ENCODE measurements at places on chromosomes 4 and X.

DNA sequence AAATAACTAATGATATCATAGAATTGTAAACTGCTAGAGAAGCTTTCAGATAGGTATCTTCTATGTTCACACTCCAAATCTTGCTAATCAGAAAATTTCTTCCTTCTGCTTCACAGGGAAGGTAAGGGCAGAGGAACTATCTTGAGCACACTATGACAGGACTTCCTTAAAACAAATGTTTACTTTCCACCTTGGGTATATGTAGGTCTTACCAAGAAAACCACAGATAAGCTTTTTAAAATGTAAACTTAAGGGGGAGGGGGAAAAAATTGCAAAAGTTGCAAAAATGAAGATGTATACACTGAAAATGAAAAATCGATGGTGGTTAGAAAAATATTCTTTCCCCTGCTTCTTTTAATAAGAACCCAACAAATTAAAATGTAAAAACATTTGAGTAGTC, 30.9 kb downstream of the YTHDC1 start:
- no peak for DNase-seq

- DNase-seq, result no peak
These were observed 460.6 kb downstream of the IL15 start for GRCh38 chr4:142097015-142097414.

DNA sequence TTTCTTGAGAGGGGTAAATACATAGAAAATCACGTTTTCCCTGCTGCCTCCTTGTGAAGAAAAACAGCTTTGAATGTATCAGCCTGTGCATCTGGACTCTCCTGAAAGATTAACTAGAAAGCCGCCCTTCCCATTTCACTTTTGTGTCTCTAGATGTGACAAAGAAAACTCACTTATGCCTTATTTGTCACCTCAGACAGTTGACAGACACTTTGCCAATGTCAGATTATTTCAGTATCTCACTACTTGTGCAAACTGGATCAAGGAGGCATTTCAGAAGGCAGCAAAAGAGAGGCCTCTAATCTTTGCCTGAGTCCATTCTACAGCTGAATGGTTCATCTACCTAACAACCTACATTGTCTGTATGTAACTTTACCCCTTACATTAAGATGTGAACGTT, 754.9 kb downstream of the RPA4 start:
- no peak for DNase-seq

DNA sequence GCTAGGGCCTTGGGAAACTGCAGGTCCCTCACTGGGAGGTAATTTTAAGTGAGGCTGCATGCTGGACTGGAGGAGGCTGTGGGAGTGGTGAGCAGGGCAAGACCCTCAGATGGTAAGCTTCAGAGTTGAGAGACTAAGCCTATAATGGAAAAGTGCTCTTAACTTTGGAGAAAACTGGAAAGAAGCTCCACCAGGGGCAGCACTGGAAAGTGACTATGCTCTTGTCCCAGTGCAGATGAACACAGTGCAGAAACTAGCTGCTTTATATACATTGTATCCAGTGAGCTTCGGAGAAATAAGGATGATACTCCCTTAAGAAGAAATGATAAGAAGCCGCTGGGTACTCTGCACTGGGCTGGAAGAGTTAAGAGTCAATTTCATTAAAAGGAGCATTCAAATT, 3.2 kb upstream of the MAGEB2 start:
- no peak for DNase-seq

- DNase-seq, result no peak
These were observed 124.4 kb upstream of the PCDH18 start for GRCh38 chr4:137656661-137657060.

GRCh38 chr4:186202490-186203140, 11.2 kb downstream of the CYP4V2 start:
- DNase-seq, result no peak

GRCh38 chr4:159107203-159107925, 4.5 kb downstream of the RAPGEF2 start:
- no peak for DNase-seq

DNA sequence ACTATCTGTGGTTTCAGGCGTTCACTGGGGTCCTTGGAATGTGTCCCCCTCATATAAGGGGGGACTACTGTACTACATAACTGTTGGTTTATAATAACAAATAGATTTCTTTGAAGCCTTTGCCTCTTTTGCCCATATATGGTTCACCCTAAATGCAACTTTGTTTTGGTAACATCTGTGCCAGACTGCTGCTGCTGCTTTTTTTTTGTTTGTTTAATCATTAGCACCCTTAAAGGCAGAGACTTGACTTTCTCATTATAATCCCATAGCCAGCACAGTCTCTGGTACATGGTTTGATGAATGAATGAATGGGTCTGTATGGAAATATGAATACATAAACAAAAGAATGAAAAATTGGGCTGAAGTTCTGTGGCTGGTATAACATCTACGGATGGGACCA, 80.2 kb upstream of the LHFPL1 start:
- DNase-seq, result no peak

DNA sequence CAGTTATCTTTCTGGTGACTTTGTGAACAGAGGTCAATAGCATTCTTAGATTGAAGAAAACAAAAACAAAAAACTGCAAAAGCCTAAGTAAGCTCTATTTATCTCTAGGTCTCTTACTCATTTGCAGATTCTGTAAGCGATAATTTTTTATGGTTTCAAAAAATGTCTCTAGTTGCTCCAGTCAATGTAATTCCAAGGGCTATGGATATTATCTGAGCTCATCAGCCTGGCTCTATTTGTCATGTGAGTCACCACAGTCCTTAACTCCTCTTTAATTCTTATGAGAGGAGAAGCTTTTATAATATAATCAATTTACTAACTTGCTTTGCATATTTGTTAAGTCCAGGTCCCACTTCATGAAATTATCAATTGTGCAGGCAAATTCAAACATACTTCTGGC, 79.1 kb downstream of the NPFFR2 start:
- DNase-seq, result no peak

DNA sequence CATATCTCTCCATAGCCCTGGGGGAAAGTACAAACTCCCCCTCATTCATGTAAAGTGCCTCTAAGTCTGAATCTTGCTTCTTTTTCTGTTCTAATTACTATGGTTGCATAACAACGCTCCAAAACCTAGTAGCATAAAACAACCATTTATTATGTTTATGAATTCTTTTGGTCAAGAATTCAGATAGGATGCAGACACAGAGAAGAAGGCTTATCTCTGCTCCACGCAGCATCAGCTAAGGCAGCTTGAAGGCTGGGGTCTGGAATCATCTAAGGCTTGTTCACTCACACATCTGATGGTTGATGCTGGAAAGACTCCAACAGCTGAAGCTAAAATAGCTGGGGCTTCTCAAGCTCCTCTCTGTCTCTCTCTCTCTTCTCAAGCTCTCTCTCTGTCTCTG, 564.5 kb downstream of the ZNF674 start:
- DNase-seq, result no peak

DNA sequence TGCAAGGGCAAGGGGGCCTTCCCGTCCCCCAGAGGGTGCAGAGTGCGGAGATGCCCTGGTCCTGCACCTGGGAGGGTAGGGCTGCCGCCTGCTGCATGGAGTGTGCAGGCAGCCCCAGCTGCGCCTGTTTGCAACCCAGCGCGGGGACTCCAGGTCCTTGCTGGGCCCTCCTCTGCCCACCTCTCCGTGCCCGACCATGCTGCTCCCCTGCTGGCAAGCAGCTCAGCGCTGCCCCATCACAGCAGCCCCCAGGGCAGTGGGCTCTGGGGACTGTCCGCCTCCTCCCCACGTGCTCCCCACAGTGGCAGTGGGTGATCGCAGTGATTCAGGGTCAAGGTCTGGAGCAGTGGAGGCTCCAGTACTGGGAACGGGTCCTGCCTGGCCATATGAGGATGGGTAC, 5.0 kb upstream of the FBXW7 start:
- DNase-seq, result no peak

DNA sequence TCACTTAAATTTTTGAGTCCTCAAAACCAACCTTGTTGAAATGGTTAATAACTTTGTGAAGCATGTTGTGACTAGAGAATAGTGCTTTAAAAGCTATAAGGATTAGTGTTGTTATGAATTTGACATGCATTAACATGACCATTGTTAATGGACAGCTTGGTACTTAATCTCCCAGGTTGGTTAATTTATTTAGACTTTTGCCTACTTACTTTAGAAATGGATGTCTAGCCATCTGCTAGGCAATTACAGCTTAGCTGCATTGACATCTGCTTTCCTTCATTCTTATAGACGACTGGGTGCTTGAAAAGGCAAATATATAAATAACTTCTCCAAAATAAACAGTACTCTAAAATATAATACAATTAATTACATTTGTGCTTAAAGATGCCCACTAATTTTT, 368.0 kb downstream of the CCSER1 start:
- DNase-seq, result no peak

DNA sequence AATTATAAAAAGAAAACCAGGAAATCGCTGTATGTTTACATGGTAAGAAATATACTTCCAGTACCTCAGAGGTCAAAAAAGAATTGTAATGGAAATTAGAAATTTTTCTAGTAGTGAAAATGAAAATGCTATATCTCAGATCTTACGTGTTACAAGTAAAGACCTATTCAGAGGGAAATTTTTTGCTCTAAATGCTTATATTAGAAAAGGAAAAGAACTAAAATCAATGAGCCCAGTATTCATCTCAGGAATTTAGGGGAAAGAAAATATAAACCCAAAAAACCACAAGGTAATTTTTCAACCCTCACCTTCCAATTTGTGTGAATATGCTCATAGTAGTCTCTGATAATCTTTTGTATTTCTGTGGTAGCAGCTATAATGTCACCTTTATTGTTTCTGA, 145.6 kb downstream of the RAP1GDS1 start:
- DNase-seq, result no peak

DNA sequence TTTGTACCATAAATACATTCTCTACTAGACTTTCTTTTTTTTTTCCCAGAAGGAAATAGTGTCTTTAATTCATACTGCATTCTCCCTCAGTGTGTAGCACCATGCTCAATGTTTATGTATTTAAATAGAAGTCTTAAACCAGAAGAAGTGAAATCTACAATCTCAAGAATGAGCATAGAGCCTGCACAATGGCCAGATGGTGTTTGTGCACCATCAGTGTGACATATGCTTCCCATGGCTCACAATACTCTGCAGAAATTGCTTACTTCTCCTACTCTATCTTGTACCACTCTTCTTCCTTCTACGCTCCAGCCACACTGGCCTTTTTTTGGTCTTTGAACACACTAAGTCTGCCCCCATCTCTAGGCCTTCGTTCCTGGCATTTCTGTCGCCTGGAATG, 2.6 kb upstream of the DOCK11 start:
- no peak for DNase-seq

DNA sequence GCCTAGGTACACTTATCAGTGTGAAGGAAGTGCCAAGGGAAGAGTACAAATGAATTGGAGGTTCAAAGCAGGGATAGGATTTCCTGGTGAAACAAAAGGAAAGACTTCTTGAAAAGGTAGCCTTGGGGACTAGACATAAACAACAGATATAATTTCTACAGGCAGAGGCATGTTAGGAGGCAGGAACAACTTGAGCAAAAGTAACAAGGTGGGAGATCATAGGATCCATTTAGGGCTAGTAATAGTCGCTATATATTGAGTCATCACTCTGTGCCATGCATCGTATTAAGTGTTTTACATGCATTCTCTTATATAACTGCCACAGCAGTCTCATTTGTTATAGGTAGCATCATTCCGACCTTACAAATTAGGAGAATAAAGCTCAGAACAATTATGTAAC, 98.3 kb upstream of the EOLA2 start:
- DNase-seq, result no peak

GRCh38 chr4:566508-567295, 9.4 kb downstream of the TMEM271 start:
- DNase-seq, result no peak

DNA sequence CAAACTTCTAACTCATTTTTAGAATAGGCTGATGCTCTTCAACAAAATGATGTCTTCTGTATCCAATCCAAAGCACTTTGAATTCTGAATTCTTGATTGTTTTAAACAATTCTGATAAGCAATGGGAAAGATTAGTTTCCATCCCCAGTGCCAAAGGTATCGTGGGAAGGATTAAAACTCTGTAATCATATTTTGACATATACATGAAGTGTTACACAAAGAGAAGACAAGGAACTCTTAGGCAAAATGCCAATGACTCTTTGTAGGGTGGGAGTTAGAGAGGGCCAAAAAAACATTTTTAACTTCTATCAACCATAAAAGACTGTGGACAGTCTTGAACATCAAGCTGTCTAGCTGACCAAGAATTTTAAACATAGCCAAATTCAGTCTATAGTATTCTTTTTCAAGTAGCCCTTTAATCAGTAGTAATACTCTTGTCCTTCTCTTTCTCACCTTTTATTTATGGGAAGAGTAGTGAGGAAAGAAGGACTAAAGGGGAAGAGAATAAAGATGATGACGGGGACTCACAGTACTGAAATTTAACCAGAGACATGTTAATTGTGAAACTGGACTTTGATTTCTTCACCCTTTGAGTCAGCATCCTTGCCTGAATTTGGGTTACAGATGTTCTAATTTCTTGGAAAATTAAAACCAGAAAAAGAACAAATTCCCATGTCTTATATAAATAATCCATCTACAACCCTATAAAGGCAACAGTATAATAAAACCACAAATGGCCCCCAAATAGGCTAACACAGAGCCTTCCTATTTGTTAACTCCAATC, 51.8 kb upstream of the VEGFD start:
- no peak for DNase-seq

DNA sequence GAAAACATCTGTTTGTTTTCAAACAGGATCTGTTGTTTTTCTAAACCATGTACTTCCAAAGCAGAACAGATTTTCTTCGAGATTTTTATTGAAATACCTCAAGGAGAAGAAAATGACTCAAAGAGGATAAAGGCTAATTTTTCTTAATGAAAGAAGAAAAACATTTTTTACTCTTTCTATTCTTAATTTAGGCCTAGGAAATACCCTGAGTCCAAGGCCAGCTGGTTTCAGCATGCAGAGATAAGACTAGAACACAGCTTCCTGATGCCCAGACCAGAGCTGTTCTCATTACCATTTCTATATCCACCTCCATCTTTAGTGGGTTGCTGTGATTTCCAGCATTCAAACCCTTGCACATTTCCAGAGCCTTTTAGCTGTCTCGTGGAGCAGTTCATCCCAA, 18.3 kb downstream of the GAB1 start:
- DNase-seq, result no peak

DNA sequence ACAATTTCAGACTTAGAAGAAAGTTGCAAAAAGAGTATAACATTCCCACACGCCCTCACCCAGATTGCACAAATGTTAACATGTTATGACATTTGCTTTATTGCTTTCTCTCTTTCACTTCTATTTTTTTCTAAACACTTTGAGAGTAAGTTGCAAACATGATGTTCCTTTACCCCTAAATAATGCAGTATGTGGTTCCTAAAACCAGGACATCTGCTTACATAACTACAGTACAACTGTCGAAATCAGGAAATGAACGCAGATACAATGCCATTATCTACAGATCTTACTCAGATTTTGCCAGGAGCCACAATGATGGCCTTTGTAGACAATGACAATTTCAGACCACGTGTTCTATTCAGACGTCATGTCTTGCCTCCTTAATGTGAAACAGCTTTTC, 22.4 kb downstream of the SH3TC1 start:
- no peak for DNase-seq

GRCh38 chr4:5993876-5994811, 24.1 kb downstream of the C4orf50 start:
- DNase-seq, result no peak

Measured in left forelimb (tissue), 1 donor.